ENCODE measurements at places on chromosomes 5 and 9.

DNA sequence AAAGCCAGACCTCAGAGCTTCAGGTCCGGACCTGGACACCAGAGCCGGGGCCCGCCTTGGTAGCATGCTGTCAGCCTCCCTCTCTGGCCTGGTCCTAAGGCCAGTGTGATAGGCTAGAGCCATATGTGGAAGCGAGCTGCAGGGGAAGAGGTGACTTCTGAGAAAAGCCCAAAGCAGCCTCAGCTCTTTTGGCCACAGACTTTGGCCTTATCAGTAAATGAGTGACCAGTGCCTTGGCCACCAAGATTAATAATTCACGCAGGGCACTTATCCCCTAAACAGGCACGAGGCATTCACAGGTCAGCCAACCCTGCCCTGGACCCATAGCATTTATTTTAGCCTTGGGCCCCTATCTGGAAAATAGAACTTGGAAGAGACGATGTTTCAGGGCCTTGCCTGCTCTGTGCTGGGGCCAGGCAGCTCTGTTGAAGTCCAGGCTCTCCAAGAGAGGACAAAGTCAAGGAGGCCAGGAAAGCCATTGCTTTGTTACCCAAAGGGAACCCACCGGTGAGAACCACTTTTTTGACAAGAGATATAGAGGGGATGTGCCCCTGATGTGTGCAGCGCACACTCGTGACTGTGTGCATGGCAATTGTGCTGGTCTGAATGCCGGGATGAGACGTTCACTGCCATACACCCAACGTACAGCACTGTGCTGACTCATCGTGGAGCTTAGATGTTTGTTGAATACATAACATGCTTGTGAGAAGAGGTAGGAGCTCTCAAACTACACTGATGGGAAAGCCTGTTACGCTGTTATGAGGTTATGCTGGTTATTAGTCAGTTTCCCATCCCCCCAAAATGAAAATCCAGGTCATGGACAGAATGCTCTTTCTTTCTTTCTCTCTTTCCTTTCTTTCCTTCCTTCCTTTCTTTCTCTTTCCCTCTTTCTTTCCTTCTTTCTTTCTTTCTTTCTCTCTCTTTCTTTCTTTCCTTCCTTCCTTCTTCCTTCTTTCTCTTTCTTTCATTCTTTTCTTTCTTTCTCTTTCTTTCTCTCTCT is 5.0 kb upstream of the SLC34A1 start:
- DNase-seq, result no peak

DNA sequence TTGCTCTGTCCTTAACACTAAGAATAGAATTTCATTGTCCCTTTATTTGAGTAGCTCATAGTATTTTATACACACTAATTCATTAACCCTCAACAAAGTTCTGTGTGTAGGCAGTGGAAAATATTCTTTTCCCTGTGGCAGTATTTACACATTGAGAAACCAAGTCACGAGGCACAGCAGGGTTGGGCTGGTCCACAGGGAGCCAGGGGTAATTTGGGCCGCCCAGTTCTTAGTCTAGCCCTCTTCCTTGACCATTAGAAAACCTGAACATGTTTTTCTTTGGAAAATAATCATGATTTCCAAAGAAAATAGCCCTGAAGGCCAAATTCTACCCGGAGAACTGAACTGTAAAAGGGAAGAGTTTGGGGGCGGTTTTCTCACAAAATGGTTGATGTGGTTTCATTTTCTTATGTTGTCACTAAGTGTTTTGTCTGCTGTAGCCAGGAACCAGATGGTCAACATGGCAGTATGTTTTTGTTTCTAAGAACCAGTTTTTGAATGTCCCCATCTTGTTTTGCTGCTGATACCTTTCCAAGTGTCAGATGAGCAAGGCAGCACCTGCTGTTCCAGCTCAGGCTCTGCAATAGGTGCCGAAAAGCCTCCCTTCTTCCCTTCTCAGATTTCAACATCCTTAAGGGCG is 29.6 kb downstream of the ARHGEF28 start:
- DNase-seq, result no peak

- no peak for DNase-seq
These were observed 458.6 kb downstream of the ZSWIM6 start for GRCh38 chr5:61790678-61791077.

GRCh38 chr5:132822650-132823480 is 7.6 kb downstream of the SHROOM1 start:
- DNase-seq, result no peak

- no peak for DNase-seq
These were observed 988.3 kb downstream of the TLE1 start for GRCh38 chr9:80701061-80701460.

- DNase-seq, result no peak
These were observed 36.4 kb downstream of the SNX30 start for GRCh38 chr9:112786829-112787520.

DNA sequence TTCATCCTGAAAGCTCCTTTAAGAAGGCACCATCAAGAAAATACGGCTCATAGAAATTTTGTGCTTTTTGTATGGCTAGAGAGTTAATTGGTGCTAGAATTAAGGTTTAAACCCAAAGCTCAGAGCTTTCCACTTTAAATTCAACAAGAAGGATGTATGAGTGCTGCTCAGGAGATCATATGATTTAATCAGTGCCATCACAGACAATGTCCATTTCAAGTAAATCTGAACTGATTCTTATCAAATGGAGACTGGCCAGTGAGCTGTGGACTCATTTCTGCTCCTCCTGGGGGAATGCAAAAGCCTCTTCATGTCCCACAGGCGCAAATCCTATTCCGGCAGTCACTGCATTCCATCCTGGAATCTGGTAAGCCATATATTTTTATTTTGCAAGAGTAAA is 327.2 kb downstream of the BNC2 start:
- no peak for DNase-seq

DNA sequence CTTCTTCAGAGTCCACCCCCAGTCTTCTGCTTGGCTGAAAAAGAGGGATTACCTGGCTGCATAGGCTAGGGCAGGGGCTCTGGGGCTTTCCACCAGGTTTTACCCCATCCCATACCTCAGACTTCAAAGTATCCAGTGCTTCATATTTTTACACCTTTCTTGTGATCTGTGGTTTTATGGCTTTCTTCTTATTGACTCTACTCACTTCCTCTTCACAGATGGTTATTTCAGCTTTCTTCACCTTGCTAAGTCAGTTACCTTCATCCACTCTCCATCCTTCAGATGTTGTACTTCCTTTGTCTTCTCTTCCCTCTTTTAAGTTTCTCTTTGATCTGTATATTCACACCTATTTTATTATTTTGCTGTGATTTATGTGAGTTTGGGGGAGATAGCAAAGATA is 104.3 kb downstream of the GRIA1 start:
- DNase-seq, result no peak

DNA sequence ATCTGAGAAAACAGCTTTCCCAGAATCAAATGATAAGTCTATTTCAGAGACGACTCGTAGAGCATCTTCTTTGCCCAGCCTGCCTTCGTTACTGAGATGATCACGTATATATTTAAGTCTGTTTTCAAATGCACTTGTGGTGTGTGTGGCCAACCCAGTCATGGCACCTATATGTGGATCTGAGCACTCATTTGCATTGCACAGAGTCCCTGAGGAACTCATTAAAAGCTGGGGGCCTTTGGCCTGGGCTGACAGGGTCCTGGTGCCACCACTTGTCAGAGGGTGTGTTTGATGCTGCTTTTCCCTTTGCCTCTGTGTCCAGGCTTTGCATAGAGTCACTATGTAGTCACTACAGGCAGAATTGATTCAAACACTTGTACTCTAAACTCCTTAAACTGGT is 17.4 kb upstream of the DMRT3 start:
- DNase-seq, result no peak

DNA sequence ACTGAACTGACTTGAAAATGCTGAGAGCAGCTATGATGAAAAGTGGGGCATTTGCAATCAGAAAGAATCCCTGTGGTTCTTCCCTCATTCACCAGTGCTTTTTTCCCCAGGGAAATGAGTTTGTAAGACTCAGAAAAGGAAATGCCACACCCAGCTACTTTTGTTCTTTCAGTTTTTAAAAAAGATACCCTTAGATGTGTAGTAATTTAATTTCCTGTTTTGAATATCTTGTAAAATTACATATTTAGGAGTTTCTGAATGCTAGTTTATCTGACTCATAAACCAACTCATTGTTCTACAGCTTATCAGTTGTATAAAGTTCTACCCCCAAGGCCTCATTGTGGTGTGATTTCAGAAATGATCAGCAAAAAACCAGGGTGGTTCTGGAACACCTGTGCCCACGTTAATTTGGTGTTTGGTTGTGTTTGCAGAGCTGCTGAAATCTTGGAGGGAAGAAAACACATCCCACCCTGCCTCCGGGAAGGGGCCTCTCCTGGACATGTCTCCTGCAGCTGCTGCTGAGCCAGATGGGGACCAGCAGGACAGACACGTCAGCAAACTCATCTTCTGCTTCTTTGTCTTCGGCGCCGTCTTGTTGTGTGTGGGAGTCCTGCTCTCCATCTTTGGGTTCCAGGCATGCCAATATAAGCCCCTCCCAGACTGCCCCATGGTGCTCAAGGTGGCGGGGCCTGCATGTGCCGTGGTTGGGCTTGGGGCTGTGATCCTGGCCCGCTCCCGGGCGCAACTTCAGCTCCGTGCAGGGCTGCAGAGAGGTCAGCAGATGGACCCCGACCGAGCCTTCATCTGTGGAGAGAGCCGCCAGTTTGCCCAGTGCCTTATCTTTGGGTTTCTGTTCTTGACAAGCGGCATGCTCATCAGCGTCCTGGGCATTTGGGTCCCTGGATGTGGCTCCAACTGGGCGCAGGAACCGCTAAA is 2.8 kb downstream of the TMEM171 start:
- DNase-seq, result no peak

DNA sequence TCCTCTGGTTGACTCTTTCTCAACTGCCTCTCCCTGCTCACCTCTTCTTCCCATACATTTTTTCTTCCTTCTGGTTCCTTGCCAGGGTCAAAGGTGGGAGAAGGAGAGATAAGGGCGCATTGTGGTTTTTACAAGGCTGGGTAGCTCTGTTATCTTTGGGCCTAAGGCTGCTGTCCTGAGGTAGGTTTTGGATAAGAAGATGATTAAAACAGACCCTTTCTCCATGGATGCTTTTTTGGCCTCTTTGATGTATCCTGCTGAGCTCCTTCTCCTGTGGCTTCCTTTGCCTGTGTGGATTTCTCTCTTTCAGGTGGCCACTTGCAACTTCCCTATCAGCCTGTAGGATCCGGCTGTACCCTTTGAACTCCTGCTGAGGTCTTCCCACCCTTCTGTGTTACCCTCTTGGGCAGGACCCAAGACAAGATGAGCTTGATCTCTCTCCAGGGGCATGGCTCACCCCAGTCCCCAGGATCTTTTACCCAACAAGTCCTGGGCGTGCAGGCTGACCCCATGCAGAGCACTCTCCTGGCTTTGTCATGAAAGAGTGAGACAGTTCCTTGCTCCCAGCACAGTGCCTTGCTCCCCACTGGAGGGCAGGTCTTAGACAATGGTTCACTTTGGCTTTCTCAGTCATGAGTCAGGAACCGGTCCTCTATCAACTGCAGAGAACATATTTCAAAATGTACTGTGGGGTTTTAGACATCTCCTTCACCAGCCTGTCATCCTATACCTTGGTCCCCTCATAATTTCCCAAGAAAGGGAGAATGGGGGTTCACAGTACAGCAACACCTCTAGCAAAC is 197.9 kb downstream of the TLE4 start:
- DNase-seq, result no peak

GRCh38 chr9:99391937-99392594 is 170.0 kb downstream of the SEC61B start:
- no peak for DNase-seq

DNA sequence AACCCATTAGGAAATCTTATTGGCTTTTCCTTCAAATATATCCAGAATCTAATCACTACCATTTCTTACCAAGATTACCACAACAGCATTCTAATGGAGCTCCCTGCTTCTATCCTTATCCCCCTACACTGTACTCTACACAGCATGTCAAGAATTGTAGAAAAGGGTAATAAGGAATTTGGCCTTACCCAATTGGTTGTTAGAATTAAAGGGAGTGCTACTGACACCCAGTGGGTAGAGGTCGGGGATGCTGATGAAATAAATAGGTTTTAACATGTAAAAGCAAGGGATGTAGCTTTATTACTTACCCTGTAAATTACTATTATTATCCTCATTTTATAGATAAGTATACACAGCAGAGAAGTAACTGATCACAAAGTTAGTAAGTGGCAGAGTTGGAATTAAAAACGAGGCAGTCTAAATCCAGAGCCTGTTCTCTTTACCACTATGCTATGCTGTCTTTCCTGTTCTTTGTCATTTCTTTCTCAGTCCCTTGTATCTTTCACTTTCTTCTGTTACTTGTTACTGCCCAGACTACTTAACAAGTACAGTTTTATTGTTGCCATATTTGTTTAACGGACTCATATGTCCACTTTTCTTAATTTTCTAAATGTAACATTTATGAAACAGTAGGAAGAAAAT is 10.5 kb downstream of the SLC38A9 start:
- DNase-seq, result no peak

DNA sequence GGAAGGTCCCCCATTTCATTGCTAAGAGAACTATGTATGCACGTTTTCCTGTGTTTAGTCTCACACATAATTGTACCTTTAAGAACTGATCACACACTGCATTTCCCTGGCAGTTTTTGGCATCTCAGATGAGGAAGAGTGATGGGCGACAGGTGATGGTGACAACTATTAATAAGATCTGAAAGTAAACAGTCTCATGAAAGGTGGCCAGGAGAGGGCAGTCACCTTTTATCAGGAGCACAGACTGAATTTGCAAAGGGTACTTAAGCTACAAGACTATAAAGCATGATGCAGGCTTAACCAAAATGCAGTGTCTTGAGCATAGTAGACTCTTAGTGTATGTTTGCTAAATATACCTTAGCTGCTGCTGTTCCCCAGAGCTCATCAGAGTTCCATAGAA is 91.5 kb downstream of the GHR start:
- peak; percentile 25 for DNase-seq

DNA sequence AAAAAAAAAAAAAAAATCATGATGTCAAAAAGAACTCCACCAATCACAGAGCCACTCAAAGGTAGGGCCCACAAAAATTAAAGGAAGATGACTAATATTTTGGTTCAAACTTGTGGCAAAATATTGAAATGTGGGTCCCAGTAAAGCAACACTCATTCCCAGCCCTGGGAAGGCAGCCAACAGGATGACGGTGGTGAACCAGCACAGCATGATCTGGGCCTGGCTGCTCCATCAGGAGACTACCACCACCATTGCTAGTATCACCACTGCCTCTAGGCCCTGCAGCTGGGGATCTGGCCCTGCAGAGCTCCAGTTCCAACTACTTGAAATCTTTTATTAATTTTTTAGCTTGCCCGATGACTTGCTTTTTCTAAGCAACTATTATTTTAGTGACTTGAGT is 206.8 kb upstream of the ITGA1 start:
- no peak for DNase-seq

- DNase-seq, result no peak
These were observed 17.4 kb downstream of the MYMK start for GRCh38 chr9:133507246-133507965.

GRCh38 chr9:92632641-92633040 is 37.3 kb downstream of the IPPK start:
- no peak for DNase-seq

- DNase-seq, result no peak
These were observed 294.9 kb downstream of the TAF11L14 start for GRCh38 chr5:17929171-17929570.

DNA sequence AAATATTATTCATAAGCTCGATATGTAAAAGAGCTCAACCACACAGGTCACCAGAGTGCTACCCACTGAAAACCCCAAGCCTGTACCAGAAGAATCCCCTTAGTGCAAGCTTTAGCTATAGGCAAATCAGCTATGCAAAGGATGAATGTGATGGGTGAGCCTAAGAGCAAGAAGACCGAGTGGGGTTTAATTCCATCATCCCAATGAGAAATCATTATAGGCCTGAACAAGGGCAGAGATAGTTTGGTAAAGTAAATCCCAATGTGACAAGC is 21.8 kb downstream of the ELOVL7 start:
- no peak for DNase-seq

GRCh38 chr9:130677252-130677651 is 12.9 kb downstream of the PRDM12 start:
- DNase-seq, result no peak

- no peak for DNase-seq
These were observed 121.8 kb downstream of the ARHGEF28 start for GRCh38 chr5:73747696-73748380.
